ENCODE measurements at places on chromosomes 13 and 19.

- peak; percentile 12 for DNase-seq
Observed at GRCh38 chr13:20002787-20003186, 44.3 kb downstream of the ZMYM2 start.

- no peak for DNase-seq
Observed at GRCh38 chr19:3760871-3761361, 576 bp downstream of the APBA3 start.

DNA sequence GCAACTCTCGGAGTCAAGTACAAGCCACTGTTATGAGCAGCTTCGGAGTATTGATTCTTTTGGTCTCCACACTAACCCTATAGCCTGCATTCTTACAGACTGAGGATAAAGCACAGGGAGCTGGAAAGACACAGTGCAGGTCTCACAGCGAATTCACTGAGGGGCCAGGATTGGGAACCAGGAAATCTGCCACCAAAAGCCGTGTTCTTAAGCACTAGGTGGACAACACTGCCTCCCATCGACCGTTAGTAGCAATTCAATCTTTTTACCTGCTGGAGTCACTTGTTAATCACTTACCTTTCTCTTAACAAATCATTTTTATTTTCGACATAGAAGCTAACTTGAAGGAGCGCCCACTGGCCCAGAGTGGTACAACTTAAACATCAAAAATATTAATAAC is 6.3 kb downstream of the PMIS2 start:
- DNase-seq: no peak

DNA sequence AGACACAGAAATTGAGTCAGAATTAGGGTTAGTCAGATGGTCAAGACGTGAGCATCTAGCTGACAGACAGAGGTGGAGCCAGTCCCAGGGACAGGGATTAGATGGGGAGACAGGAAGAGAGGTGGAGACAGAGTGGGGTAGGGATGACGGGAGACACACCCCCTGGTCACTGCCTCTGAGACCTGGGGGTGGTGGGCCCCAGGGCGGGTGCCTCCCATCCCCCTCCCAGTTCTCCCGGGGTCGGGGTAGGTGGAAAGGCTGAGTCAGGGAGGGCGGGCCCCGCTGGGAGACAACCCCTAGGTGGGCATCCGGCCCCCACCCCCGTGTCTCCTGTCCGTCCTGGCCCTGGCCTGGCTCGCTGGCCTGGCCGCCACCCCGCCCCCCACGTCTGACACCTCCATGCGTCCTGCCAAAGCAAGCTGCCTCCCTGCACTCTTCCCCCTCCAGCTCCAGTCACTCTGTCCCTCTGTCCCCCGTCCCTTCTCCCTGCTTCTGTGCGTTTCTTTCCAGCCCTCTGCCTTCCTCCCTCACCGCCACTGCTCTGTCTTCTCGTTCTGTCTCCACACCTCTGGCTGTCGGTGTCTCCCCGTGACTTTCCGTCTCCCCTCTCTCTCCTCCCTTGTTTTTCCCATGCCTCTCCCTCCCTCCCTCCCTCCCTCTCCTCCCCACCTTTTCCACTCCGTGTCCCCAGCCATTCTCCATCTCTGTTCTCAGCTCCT is 15.1 kb downstream of the CCDC97 start:
- no peak for DNase-seq

GRCh38 chr19:3765121-3765520 is 2.6 kb downstream of the MRPL54 start:
- no peak for DNase-seq

DNA sequence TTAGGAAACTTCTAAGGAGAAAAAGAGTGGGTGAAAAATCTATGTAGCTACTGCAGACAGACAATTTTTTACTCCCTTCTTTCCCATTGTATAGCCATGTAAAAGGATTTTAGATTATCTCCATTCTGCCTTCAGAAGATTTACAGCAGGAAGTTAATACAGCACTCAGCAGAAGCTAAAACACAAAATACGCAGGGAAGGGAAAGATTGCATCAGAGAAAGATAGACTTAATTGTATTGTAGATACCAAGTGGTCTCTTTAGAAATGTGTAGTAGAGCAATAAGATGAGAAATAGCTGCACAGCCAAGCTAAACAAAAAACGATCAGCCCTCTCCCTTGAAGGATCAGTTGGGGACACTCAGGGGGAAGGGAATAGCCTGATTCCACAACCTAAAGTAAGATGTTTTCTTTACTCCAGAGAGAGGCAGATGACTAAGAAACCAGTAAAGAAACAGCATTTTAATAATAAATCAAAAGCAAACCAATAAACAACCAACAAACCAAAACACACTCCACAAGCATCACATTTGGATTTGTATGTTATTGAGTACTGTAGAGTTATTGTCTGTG is 236.7 kb upstream of the SLITRK1 start:
- no peak for DNase-seq

DNA sequence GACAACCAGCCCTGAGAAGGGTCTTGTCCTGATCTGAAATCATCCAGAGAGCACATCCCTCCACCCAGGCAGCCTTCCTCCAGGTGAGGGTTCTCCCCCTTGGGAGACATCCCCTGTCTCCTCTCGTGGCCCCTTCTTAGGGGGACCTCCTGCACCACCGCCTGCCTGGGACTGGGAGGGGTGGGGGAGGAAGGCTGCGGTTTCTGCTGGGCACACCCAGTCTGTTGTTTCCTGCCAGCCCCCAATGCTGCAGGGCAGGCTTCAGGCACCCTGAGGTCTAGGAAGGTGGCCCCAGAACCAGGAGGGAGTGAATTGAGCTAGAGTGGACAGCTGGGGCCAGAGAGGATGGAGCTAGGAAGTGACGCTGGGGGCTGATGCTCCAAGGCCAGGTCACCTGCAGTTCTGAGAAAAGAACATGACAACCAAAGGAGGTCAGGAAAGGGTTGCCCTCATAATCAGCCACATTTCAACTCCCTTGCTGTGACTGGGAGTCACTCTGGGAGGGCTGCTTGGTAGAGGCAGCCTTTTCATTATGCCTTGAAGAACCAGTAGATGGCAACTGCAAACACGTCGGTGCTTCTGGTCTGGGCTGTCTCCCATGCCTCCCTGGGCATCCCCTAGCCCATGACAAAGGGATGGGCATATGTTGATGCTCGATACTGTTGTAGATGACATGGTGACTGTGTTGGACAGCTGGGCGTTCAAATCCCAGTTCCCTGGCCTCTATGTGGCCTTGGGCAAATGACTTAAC is 1.4 kb downstream of the ARHGEF18 start:
- DNase-seq: no peak

GRCh38 chr13:110869231-110869804 is 45.6 kb downstream of the ANKRD10 start:
- DNase-seq: no peak

DNA sequence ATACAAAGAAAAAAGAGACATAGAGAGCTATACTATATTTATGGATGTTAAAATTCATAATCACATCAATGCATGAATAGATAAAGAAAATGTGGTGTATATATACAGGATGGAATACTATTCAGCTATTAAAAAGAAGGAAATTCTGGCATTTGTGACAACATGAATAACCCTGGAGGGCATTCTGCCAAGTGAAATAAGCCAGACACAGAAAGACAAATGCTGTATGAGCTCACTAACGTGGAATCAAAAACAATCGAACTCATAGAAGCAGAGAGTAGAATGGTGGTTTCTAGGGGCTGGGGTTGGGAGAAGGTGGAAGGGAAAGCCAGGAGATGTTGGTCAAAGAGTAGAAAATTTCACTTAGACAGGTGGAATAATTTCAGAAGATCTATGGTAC is 24.0 kb downstream of the UTP14C start:
- no peak for DNase-seq
